ENCODE measurements at places on chromosomes 5 and 9.

DNA sequence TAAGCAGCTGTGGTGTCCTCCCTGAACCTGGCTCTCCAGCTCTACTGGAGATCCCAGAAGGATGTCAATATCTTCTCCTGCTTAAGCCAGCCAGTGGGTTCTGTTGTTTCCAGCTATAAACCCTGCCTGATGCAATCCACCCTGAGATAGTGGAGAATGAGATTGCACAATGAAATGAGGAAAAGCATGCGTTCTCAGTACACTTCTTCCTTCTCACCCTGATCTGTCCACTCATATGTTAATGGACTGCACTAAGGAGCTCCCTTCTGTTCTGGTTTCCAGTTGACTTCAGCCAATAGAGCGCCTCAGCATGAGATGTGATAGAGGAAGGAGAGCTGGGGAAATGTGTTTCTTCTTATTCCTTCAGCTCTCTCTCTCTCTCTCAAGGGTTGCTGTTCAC, 40.0 kb upstream of the CDH6 start:
- peak; percentile 89 for DNase-seq

- no peak for DNase-seq
These were observed 38.8 kb downstream of the CWC27 start for GRCh38 chr5:64807520-64807919.

GRCh38 chr9:122008559-122008958, 84.5 kb downstream of the TTLL11 start:
- DNase-seq, result no peak

DNA sequence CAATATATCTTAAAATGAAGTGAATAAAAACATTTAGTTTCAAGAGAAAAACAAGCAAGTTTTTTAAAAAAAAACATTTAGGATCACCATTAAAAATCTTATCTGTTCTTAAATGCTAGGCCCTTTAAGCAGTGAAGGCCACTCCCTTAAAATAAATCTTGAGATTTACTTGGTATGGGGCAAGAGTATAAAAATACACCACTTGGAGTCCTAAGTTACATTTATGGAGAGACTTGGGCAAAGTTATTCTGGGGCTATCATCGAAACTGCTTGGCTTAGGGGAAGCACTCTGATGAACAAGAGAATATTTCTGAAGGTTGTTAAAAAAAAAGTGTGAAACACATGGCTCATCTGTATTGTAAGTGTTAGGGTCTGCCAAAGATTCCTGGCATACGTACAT, 97.4 kb downstream of the NR3C1 start:
- no peak for DNase-seq

DNA sequence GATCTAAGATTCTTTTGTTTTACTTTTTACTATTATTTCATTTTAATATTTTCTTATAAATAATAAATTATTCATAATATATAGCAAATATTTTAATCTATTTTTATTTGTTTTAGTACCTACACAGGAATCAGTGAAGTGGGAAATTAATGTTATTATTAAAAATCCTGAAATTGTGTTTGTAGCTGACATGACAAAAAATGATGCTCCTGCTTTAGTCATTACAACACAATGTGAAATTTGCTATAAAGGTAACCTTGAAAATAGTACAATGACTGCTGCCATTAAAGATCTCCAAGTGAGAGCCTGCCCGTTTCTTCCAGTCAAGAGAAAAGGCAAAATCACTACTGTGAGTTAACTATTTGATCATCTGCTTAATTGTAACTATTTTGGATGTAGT, 138.7 kb downstream of the VPS13A start:
- no peak for DNase-seq

- DNase-seq, result no peak
These were observed 108.3 kb downstream of the PCSK1 start for GRCh38 chr5:96324708-96325107.

DNA sequence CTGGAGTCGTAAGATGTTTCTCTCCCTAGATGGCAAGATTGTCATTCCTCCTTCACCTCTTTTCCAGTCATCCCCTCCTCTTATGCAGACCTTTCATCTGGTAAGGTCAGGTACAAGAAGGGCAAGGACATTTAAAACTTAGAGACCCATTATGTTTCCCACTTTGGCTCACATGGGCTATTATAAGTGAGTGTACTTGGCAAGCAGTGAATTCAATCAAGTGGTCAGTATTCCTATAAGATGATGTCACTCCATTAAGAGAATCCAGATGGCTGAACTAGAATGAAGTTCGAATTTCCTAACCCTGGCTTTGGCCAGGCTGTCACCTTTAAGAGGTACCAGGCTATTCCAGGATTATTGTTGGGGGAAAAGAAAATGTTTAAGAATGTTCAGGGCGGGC, 32.2 kb downstream of the ZNF131 start:
- no peak for DNase-seq

GRCh38 chr9:130805510-130806326, 29.3 kb upstream of the ABL1 start:
- no peak for DNase-seq

DNA sequence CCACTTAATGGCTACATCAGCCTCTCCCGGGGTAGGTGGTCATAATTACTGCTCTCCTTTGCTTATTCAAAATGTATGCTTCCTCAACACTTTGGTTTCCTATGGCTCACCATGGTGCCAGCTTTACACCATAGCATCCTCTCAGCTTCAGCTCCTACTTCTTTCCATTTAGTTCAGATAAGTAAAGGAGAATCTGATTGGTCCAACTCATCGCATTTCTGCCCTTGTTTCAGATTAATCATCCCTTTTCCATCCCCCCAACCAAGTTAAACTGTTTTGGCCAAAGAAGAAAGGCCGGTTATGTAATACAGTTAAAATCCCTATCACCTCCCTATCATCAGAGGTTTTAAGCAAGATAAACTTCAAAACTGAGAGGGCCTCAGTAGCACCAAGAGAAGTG, 130.5 kb downstream of the CETN3 start:
- DNase-seq, result no peak

- DNase-seq, result peak; percentile 91
These were observed 14.4 kb downstream of the ADAMTS19 start for GRCh38 chr5:129474544-129474943.

DNA sequence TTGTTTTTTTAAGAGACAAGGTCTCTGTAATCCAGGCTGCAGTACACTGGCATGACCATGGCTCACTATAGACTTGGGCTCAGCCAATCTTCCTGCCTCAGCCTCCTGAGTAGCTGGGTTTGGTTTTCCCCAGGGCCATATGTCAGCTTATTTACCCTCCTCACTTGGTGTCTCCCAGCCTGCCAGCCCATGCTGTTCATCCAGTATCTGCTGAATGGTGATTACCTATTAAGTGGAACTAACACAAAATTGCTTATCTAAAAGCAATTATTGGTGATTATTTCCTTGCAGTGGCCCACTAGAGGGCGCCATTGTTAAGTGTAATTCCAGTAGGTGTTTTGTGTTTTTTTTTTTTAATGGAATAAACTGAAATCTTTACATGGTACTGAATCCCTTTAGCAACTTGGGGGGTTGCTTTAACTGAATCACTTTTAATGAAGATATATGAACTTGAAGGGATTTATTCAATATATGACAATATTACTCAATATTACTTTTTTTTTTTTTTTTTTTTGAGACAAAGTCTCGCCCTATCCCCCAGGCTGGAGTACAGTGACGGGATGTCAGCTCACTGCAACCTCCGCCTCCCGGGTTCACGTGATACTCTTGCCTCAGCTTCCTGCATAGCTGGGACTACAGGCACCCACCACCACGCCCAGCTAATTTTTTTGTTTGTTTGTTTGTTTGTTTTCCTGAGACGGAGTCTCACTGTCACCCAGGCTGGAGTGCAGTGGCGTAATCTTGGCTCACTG, 13.8 kb downstream of the EXOSC2 start:
- DNase-seq, result peak; percentile 65

DNA sequence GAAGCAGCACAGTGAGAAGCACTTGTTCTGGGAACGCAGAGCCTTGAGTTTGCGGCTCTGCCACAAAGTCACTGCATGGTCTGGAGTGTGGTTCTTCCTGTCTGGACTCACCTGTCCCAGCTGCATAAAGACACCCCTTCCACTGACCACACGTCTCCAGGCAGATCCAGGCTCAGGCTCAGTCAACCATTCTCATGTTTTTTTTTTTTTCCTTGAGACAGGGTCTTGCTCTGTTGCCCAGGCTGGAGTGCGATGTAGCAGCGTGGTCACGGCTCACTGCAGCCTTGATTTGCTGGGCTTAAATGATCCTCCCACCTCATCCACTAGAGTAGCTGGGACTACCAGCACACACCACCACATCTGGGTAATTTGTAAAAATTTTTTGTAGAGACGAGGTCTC, 102.9 kb upstream of the KLF4 start:
- DNase-seq, result no peak

- no peak for DNase-seq
These were observed 70.1 kb downstream of the WNK2 start for GRCh38 chr9:93254061-93254481.

DNA sequence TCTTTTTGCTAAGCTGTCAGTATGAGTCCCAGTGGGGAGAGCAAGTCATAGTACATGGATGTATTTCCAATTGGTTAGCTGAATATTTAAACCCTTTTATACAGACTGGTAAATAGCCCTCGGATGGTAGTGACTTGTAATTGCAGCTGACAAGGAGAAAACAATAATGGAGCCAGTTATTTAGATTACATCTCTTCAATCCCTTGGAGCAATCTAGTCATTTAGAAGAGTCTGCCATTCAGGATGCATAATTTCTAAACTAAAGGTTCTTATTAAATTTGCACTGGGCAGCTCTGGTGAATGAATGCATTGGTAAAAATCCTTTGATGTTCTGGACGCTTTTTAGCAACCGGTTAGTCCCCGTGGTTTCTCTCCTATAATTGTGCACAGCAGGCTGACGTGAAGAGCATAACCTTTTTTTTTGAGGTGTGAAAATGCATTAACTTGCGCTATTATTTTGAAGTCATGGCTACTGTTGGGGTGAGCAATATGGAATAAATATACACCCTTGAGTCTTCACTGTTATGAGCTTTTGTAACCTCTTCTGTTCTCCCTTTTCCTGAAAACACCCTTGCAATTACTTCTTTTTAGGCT, 158.6 kb upstream of the CD180 start:
- DNase-seq, result no peak

- DNase-seq, result peak; percentile 3
These were observed 83.0 kb downstream of the ZNF462 start for GRCh38 chr9:106945727-106946660.

DNA sequence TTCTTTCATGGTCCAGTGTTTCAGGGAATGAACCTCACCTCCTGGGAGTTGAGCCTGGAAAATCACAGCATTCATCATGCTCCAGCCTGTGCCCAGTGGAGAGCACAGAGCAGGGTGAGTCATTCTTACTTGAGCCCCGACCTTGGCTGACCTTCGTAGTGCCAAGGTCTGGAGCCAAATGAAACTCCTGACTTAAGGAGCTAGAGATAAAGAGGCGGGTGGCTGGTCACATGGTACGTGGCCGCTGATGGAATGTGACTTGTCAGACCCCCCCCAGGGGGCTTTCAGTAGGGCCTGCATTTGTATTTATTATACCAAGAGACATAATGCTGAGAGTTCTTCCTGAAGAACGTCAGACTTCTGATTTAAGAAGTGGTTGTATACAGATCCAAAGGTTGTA, 15.0 kb upstream of the PIP5K1B start:
- peak; percentile 54 for DNase-seq

DNA sequence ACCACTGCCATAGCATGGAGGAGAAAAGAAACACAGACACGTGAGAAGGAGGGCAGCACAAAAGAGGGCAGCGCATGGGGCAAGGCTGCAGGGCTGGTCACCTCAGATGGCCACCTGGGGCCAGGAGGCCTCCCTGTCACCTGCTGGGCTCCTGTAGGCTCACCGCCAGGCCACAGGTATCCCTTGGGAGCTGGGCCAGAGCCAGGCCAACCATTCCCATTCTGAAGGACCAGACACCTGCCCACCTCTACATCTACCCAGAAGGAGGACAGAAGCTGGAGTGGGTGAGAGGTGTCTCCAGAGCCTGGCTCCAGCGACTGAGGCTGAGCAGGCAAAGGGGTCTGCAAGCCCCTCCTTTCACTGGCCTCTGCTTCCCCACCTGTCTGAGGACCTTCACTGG, 103.1 kb downstream of the PAX5 start:
- no peak for DNase-seq

- peak; percentile 79 for DNase-seq
These were observed 39.4 kb downstream of the MRPS27 start for GRCh38 chr5:72280581-72281069.

DNA sequence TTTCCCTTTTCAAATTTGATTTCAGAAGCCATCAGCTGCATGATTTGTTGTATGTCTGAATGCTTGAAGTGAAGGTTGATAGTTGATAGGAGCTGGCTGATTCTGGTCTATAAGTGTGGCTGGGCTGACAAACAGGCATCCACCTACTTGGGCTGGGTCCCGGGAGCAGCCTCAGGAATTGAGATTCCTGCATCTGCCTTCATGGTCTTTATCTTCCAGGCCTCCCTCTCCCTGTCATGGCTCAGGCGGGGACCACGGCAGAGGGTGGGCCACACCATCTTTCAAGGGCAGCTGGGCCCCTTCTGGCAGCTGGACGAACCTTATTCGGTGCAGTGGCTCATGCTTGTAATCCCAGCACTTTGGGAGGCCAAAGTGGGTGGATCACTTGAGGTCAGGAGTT, 55.9 kb downstream of the ROPN1L start:
- no peak for DNase-seq

DNA sequence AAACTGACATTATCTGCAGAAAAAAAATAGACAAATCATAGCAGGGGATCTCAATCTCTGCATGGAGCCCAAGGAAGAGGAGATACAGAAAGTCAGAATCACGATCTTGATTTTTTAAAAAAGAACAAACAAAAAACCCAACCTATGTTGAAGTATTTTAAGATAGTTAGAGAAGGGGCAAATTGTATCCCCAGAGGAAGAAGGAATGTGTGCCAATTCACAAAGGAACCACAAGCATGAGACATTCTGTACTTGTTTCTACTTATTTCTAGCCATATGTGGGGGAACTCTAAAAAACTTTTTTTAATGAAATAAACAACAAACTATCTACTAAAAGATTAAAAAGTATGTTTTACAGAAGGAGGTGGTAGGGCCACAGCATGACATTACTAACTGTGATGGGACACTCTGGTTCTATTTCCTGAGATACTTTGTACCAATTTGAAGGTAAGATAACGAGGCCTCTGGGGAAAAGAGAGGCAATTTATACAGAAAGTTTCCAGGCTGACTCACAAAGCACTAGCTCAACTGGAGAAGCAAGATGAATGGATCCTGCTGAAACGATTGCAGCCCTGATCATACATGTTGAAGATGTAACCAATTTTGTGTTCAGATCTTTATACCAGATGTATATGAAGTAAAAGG, 22.5 kb downstream of the RANBP3L start:
- DNase-seq, result no peak

GRCh38 chr5:54518146-54518817, 723 bp downstream of the SNX18 start:
- peak; percentile 47 for DNase-seq

DNA sequence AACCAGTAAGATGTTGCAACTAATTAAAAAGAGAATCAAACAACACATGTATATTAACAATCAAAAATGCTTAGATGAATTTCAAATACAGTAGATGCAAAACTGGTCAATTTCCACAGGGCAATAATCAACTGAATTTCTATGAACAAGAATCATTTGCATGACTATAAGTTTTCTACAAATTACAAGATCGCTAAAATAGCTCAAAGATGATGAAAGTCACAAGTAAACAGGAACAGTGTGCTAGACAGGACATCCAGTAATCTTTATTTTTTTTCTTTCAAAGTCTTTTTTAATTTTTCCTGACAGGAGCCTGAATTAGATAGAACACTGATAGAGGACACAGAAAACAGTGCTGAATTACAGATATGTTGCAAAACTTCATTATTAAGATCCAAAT, 608.2 kb upstream of the DAB2 start:
- no peak for DNase-seq

Measured in OCI-M1 (cell line).